ENCODE measurements at places on chromosomes 4 and X.

DNA sequence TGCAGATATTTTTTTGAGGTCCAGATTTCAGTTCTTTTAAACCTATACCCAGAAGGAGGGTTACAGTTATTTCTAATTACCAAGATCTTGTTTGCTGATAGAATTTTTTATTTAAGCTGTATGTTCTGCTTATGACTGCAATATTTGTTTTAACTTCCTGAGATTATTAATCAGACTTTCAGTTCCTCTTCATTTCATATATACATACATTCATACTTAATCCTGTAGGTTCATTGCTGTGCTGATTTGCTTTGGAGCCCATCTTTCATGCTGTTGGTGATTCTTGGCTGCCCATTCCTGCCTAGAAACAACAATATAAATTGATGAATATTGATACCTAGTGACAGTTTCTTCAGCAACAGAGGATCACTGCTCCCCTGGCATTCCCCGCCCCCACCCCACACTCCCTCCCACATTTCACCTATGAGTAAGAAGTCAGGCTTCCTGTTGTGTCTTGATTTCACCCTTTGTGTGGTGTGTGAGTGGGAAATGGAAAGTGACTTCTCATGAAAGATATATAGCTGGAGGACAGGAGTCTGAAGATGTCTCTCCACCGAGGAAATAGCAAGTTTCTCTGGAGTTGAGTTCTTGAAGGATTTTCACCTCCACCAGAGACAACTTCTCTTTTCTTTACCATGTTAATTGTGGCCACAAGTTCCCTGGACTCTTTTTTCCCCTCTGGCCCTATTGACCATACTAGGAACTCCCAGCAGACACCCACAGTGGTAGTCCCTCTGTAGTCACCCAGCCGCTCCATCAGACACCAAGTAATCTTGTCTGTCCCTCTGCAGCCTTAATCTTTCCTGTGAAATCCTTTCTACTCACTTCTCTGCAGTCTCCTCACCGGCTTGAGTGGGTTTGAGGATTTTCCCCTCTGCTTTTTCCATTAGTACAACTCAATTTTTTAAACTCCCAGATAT lies 118.4 kb downstream of the ASB9 start:
- DNase-seq: no peak

DNA sequence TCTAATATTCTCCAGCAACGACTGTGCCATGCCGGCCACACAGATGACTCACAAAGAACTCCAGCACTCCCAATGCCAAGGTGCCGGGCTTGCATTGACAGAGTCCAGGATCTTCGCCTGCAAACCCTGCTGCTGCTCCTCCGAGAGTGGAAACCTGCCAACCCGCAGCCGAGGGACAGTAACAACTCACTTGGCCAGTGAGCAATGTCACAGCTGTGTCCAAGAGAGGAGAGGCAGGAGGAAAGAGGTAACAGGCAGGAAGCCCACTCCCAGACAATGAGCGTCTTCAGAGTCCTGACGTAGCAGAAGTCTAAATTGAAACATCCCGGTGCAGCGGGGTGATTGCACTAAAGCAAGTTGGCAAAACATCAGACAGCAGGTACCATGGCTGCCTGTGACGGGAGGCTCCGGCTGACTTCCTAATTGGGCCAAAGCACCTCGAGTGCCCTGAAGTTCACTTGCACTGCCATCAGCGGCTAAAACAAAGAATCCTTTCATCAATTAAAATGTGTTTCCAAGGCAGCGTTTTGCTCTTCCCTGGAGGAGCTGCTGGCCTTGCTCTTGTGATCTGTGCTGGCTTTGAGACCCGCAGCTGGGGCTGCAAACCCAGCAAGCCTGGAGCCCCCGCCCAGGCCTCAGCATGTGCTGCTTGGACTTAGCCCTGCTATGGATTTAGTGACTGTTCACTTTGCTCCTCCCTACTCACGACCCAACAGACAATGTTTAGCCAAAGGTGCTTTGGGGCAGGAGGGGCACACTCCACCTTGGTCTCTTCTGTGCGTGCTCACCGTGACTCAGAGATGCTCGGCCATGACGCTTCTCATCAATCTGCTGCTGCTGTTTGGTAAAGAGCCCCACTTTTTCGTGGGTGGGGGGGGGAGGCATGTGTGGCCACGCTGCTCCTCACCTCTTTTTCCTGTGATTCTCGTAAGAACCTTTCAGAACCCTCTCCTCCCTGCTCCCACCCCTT lies 36.5 kb downstream of the DCTD start:
- peak; percentile 22 for DNase-seq

DNA sequence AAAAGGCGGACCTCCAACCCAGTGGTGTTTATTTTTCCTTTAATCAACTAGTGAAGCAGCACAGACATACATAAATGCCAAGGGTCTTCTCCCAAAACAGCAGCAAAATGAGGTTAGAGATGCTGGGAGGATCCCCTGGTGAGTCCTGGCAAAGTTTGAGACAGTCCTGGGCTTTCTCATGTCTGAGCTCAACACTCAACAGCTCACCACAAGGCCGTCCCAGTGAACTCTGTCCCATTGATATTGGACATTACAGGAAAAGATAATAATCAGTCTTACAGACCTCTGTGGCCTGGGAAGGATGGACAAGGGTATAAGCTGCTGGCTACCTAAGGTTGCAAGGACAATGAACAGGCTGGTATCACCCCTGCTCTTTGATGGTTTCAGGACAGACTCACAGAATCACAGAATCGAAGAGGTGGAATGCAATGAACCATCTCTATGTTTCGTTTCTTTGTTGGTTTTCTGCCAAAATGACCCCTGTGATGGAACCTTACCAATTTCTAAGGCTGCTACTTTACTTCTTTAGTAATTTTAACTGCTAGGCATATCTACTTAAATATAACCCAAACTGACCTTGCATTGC lies 551.8 kb downstream of the RAB28 start:
- DNase-seq: no peak

DNA sequence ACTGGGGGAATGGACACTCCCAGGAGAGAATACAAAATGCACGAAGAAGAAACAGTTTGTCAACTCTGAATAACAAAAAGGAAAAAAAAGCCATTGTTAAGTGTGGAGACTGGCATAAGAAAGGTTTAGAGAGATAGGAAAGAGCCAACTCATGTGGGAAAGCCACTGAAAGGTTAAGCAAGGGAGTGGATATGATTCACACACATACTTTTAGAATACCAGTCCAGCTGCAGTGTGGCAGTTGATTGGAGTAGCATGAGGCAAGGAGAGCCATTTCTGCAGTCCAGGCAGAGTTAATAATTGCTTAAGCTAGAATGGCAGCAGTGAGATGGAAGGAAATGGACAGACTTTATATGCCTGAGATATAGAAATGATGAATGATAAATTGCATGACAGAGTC lies 36.9 kb upstream of the ADAD1 start:
- no peak for DNase-seq

DNA sequence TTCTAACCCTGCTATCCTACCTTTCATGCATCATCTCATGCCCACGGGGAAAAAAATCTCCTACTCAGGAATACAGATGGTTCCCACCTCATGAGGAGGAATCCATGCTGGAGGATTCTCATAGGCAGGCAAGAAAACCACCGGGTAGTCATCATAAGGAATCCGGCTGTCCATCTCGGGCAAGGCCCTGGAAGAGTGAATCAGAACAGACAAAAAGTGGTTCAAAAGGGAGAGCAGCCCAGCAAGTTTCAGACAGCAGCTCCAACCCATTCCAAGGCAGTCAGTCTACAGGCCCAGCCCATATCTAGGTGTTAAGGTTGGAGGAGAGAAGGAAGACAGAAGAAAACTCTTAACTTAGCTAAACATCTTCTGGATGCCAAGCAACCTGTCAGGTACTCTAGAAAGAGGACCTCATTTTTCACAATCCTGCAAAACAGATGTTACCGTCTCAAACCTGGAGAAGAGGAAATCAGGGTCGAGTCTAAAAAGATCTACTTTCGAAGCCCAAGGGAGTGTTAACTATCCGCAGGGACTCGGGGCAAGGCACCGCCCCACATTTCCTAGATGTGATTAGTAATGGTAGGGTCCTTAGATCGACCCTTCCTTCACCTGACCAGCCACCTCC lies 447 bp downstream of the PDZD11 start:
- DNase-seq: no peak

DNA sequence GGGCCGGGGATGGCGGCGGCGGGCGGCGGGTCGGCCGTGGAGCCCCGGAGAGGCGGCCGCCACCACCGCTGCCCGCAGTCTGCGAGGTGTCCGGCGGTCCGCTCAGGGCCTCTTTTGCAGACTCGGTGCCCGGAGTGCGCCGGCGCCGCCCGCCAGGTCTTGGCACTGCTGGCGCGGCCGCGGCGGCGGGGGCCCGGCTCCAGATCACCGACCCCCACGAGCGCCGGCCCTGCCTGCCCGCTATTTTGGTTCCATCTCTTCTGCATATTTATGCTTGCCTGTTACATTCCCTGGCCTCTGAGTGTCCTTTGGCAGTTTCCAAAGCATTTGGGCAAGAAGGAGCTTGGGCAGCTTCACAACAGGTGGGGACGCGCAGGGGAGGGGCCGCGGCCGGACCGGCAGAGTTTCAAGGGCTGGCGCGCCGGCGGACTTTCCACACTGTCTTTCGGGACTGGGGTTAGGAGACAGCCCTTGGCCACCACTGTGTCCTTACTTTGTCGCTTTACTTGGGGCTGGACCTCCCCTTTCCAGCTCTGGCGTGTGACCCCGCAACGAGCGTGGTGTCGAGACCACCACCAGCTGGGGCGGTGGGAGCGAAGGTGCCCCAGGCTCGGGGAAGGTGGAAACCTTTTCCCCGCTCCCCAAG lies 668 bp upstream of the TAPT1 start:
- DNase-seq: no peak

DNA sequence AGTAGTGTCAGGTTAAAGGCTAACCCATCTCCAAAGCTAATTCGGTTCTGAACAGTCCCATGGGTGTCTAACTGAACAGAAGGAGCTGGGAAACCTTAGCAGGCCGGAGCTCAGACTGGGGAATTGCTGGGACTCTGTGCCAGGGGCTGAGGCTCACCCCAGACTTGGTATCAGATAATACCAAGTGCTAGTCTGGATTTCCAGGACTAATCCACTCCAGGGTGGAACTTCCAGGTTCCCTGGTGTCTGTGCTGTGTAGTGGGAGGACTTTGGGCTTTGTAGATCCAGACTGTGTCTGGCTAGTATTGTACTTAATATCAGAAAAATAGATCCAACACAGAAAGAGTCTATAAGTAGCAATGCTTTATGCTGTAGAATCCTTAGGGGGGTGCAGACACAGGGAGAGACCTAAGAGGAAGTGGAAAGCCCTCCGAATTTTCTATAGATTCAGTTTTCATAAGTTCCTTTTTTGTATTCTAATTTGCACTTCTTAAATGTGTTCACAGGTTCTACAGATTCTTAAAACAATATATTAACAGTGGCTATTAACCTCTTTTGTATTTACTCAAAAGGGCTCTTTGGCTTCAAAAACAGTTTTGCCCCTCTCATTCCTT lies 4.1 kb downstream of the ZNF827 start:
- no peak for DNase-seq

DNA sequence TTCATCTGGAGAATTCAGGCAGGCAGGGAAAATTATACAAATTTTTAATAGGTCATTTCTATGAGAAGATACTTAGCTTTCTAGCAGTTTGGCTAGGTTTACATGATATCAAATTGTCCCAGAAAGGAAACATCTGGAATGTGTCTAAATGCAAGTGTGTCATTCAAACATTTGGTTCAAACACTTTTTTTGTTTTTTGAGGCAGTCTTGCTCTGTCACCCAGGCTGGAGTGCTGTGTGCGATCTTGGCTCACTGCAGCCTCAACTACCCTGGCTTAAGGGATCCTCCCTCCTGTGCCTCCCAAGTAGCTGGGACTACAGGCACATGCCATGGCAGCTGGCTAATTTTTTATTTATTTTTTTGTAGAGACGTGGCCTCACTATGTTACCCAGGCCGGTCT lies 31.6 kb downstream of the SPARCL1 start:
- no peak for DNase-seq

- DNase-seq: no peak
Measured at GRCh38 chr4:116229420-116229819, 856.0 kb downstream of the TRAM1L1 start.

DNA sequence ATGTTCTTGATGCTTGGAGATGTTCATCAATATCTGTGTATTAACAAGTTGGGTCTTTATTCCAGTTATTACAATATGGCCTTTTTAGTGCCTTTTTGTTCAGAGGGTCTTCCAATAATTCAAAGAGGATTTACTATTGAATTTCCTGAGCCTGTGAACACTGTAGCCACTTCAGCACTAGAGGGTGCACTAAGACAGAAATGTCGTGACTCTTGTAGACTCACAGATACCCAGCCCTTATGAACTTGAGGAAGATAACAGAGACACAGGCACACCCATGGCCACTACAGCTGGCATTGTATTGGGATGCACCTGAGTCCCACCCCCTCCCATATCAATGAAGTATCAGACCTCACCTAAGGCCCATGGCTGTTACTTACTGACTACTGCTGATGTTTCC lies 54.4 kb upstream of the ACTRT1 start:
- DNase-seq: no peak

- no peak for DNase-seq
Measured at GRCh38 chr4:91914176-91914804, 389.5 kb upstream of the GRID2 start.

DNA sequence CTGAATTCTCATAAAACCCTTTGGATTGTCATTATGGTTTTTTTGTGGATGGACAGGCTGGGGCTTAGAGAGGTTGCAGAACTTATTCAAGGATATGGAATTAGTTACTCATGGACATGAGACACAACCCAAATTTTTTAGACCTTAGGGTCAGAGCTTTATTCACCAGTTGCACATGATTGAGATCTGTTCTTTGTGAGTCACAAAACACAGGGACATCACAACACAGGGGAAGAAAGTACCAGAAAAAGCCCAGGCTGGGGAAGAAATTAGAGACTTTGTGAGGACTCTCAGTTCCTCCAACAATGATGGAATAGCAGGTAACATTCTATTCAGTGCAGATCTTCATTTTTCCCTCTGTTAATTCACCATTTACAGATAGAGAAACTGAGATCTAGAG lies 602.4 kb upstream of the CPEB2 start:
- no peak for DNase-seq

GRCh38 chr4:3291969-3292570 lies 751 bp upstream of the RGS12 start:
- DNase-seq: no peak

- DNase-seq: no peak
Measured at GRCh38 chrX:45778616-45779015, 577.9 kb upstream of the DIPK2B start.

DNA sequence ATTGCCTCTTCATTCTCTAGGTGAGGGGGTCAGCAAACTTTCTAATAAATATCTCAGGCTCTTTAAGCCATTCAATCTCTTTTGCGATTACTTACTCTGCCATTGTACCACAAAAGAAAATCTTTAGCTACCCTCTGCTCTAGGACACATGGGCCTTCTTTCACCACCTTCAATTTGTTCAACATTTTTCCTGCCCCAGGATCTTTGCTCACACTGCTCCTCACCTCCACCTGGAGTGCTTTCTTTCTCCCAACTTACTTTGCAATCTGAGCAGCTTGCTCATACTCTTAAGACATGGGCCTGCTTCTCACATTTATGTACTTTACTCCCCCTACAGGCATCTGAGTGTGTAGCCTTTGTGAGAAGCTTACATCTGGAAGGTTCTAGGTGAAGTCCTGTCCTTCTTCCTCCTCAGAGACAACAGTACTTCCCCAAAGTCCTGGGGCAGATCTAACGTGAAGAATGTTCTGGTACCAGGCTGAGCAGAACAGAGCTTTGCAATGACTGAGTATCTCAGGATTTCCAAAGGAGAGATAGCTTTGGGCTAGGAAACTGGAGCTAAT lies 55.0 kb upstream of the PRDM5 start:
- DNase-seq: peak; percentile 8

GRCh38 chr4:161314371-161314770 lies 849.4 kb downstream of the FSTL5 start:
- no peak for DNase-seq

Measured in astrocyte of the cerebellum (primary cell).